ENCODE measurements at places on chromosomes 7 and 10. TPM values are rescaled to one million over a fixed set of nuclear protein-coding genes. Genes with fewer than 3 reads are reported as not detected.

- no peak for DNase-seq
Measured at GRCh38 chr7:14762561-14762960, 140.0 kb downstream of the DGKB start.

DNA sequence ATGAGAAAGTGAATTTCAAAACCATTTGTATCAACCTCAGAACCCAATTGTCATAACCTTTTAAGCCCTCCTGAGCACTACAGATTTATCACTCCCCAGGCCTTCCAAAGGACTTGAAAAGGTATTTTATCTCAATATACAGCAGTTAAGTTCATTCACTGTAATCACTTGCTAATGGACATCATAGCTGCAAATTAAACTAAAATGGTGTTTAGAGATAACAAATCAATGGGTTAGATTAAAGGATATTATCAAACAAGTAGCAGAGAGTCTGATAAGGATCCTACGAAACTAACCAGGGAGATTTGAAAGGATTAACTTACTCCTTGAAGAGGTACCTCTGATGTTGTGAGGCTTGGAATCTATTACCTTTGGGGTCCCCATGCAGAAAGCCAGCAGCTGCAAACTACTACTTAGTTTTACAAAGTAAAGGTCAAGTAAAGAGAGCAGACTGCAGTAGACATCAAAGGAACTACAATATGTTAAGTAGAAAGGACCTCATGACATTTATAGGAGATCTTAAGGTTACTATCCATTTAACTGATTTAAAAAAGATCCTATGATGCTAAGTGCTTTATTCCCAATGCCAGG is 359.4 kb downstream of the SORCS1 start:
- no peak for DNase-seq

DNA sequence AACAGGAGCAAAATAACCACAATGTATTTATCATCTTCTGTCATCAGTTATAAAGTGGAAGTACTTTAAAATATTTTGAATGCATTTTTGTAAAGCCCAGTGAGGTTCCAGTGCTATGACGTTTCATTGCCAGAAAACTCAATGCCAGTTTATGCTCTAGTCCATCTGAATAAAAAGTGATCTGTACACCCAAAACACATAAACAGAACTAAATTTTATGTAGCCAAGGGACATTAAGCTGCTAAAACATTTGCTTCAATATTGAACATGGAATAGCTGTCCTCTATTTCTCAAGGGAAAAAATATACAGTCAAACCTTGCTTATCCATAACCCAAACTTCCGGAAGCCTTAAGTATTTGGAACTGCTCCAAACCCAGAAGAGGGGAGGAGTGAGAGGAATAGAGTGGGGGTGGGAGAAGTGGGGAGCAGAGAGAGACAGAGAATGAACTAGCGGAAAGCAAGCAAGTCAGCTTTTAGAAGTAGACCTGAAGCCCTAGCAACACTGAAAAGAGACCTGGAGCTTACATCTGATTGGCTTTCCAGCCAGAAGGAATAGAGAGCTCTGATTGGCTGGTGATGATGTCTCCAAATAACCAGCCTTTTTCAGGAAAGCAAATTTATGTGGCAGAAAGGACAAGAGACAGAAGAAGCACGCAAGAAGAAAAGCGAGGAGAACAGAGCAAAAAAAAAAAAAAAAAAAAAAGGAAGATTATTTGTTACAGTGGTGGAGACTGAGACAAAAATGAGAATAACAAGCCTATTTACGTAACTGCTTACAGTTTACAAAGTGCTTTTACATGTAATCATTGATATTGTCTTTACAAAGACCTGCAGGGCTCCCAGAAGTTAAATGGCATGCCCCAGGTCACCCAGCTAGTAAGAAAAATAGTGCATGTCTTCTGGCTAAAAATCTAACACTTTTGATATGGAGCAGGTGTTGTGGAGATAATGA is 196.0 kb downstream of the RNLS start:
- peak; percentile 4 for DNase-seq

GRCh38 chr7:128247108-128247507 is 6.0 kb downstream of the LEP start:
- DNase-seq, result no peak

ZNF32 gene
- total RNA-seq, result 37.7 TPM
